ENCODE measurements at places on chromosomes 1 and 21.
A peak's percentile ranks its signal among the peaks of the same experiment; 100 is the strongest.

GRCh38 chr1:42552636-42553035 lies 89.5 kb downstream of the CCDC30 start:
- DNase-seq: no peak

DNA sequence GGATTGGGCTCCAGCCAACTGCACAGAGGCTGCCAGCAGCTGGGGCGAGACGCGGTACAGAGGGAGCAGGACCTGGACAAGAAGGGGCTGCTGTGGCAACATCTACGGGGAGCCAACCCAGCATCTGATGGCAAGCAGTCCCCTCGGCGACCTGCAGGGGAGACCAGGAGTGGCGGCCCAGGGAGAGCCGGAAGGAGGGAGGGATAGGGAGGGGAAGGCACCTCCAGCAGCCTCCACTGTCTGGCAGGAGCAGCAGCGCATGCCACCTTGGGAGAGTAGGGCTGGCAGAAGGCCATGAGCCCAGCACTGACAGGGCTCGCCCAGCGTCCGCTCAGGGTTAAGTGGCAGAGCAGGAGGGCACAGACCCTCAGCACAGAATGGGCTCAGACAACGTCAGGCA lies 17.3 kb downstream of the CHD5 start:
- DNase-seq: no peak

DNA sequence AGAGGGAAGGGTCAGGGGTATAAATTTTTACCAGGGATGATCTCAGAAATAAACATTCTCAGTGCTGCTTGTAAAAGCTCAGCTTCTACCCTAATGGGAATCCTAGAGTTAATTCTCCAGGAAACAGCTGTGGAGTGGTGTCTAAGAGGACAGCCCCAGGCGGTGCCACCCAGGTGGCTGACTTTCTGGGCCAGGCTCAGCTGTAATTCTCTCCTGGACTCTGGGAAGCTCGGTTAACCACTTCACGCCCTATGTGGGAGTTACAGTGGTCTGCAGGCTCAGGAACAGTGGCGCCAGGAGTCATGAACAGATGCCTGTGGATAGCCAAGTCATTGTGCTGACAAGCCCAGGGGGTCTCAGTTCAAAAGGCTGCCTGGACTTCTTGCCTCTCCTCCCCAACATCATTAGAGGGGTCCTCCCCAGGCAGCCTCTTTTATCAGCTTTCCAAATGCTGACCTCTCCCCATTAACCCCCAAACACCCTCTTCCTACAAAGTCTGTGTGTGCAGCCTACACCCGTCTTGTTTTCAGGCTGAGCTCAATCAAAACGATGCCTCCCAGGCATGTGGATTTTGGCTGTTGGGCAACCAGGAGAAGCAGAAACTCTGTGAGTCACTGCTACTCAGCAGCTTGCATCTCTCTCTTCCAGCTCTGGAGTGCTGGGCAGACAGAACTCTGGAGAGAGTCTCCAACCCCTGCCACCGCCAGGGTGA lies 1.2 kb downstream of the HHIPL2 start:
- no peak for DNase-seq

GRCh38 chr1:27306892-27307761 lies 14.8 kb upstream of the TMEM222 start:
- no peak for DNase-seq

GRCh38 chr1:192453360-192453992 lies 122.1 kb upstream of the RGS1 start:
- no peak for DNase-seq

DNA sequence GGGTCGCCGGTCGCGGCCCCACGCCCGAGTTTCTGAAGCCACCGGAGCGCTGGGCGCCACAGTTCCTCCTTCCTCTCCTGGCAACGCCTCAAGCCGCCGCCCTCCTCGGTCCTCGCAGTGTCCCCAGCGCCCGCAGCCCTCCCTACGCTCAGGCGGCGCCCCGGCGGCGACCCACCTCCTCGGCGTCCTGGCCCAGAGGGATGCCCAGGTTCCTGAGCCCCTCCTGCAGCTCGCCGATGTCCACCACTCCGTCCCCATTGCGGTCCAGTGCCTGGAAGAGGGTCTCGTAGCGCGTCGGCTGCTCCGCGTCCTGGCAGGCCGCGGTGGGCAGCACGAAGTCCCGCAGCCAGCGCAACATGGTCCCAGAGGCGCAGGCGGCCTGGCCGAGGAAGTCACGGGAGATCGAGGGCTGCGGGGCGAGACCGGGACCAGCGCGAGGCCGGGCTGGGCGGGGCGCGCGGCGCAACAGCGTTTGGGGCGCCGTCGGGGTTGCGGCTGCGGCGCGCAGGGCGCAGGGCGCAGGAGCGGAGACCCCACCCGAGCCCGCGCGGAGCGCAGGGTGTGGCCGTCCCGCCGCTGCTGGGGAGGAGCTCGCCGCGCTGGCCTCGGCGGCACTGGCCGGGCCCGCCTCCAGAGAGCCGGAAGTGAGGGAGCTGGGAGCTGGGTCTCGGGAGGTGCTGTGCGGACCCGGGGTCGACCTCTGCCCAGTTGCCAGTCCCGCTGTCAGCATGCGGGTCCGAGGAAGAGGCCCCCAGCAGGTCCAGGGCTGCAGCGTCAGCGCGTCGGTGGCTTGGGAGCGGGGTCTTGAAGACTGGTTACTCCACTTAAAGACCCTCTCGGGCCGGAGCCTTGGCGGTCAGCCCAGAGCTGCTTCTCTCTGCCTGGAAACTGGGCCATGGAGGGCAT lies at the start of gene SLC25A24:
Gene SLC25A24, minus strand, starts transcription at position 563 of the 906 bp plus-strand sequence. Its CDS starts 205 bp downstream, at position 358.
- DNase-seq: peak; percentile 89

DNA sequence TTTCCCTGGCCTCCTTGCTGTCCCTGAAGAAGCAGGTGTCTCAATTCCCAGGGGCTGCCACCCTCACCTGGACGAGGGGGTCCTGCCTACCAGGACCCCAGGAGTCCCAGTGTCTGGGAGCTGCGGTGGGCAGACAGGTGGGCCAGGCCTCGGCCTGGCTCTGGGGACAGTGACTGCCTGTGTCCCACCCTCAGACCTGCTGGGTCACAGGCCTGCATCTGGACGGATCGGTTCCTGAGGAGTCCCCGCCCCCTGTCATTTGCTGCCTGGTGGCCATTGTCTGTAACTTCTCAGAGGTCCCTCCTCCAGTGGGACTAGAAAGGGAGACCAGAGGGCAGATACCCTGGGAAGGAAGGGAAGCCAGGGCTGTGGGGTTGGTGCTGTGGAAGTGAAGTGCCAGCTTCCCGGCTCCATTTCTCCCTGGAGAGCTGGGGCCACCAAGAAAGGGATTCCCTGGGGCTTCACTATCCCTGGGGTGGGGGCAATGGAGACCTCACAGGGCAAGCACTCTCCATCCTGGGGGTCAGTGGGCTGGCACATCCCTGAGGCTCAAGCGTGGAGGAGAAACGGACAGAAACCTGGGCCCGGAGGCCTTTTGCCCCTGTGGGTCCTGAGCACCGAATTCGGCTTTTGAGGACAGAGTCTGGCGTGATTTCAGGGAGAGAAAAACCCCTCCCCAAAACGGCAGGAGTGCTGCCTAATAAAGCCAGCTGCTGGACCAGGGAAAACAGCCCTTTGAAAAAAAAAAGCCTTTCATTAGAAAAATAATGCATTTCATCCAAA lies 157.3 kb downstream of the PEX14 start:
- DNase-seq: no peak

DNA sequence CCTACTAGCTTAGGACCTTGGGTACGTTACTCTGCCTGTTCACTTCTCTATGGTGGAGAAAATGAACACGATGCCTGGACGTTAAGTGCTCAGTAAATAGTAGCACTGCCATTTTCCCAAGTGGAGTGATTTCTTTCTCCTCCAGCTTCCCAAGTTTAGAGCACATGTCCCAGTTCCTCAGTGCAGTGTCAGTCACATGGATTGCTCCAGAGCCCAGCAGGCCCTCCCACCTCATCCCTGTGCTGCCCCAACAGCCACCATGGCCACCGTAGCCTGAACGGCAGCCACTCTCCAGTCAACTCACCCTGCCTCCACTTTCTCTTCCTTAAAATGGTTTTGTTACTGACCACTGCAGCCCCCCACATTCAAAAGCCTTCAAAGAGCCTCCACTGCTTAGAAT lies 8.5 kb downstream of the STMN1 start:
- DNase-seq: no peak

DNA sequence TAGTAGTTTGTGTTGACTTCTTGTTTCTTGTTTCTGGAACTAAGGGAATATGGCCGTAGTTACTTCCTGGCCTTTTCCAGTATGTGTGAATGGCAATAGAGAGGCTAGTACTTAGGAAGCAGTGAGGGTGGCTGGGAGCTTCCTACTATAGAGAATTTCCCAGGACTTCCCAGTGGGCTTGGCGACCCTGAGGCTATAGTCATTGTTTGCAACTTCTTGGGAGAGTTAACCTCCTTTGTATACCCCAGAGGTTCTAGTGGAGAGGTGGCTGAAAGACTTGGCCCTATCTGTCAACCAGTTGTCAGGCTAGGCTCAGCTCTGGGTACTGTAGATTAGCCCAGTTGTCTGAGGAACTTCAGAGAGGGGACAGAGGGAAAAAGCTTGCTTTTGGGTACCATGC lies 15.6 kb downstream of the RAD54L start:
- no peak for DNase-seq

DNA sequence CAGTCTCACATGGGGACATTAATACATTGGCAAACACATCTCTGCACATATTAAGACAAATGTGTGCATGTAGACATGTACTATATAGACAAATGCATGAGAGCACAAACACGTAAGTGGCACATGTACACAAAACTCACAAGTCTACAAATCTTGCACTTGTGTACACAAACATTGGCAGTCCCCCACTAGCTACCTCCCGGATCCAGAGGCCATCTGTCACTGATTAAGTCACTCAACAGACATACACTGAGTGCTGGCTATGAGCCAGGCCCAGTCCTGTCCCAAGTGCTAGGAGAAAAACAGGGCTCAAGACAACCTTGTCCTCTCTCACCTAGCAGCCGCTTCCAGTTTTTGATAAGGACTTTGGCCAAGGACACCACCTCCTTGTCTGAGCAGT lies 7.0 kb downstream of the TCEA3 start:
- DNase-seq: peak; percentile 63

DNA sequence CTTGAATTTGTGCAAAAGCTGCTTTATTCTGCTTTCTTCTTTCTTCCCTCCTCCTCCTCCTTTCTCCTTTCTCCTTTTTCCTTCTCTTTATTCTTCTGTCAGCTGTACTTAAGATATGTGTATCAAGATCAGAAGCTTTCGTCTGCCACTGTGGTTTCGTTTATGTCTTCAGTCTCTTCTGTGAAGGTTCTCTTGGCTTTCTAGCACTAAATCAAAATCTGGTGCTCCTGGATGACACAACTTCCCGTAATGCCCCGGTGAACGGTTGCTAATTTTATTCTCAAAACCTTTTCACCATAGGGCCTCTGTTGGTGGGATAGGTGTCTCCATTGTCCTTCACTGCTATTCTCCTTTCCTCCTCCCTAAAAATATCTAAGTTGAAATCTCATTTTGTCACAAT lies 5.0 kb downstream of the ATF6 start:
- DNase-seq: no peak

DNA sequence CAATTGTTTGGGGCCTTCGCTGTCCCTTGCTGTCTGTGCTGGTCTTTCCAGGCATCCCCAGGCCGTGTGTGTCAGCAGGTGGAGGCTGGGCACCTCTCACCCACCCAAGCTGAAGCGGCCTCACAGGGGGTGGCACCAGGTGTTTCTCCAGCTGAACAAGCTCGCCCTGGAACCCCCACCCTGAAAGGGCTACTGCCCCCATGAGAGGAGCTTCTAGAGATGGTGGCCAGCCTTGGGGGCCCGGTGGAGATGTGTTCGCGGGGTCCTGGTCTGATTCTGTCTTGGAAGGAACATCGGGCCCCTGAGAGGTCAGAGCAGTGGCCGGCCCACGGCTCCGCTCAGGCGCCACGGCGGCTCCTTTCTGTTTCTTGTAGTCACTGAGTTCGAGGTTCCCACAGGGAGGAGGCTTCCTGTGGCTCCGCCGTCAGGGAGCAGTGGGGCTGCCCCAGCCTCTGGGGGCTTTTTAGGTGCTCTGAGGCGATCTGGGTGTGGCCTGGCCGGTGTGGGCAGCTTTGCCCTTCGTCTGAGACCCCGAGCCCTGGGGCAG lies 46.9 kb downstream of the SKI start:
- DNase-seq: no peak

DNA sequence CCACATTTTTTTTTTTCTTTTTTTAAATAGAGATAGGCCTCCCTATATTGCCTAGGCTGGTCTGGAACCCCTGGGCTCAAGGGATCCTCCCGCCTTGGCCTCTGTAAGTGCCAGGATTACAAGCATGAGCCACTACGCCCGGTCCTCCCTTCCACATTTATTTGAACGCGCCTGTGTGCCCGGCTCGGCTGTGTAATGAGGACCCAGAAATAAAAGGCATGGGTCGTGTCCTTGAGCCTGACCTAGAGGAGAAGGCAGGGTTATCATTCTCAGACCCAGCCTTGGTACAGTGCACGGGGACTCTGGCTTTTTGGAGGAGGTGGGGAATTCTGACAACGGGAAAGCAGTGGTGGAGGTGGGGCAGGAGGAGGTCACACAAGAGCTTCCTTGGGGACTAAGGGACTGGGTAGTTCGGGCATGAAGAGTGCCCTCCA lies 841 bp downstream of the CENPF start:
- peak; percentile 51 for DNase-seq

DNA sequence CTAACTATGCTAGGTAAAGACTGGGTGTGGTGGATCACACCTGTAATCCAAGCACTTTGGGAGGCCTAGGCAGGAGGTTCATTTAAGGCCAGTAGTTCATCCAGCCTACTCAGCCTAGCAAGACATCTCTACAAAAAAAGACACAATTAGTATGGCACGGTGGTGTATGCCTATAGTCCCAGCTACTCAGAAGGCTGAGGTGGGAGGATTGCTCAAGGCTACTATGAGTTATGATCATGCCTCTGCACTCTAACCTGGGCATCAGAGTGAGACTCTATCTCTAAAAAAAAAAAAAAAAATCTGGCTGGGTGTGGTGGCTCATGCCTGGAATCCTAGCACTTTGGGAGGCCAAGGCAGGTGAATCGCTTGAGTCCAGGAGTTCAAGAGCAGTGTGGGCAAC lies 21.6 kb downstream of the NUP210L start:
- DNase-seq: no peak

GRCh38 chr1:220905650-220906560 lies 26.7 kb downstream of the HLX start:
- no peak for DNase-seq

DNA sequence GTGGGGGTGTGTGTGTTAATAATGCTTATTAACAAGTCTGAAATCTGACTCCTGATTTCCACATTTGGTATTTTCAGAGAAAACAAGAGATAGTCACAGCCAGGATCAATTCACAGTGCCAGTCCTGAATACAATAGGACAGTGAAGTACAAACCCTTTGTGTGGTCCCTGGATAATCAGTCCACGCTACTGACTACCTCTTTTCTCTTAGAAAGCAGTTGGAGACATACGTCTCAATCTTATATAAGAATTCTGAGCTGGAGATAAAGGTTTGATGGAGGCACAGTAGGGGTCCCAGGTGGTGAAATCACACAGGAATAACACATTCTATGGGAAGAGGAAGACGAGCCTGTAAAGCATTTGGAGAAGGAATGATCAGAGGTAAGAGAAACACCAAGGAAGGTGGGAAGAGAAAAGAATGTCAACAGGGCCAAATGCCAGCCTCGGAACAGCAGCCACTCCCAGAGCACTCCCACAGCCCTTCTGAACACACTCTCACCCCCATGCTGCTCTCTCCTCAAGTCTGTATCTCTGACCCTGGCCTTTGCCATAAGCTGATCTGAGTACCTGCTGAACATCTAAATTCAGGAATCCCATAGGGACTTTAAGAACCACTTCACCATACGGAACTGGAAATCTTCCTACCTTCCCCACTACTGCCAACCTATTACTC lies 48.6 kb downstream of the TRAF5 start:
- DNase-seq: peak; percentile 39
